H1 (cell line): ENCODE measurements at places on chromosomes 6 and 20. TPM values are rescaled to one million over a fixed set of nuclear protein-coding genes. Genes with fewer than 3 reads are reported as not detected.

DNA sequence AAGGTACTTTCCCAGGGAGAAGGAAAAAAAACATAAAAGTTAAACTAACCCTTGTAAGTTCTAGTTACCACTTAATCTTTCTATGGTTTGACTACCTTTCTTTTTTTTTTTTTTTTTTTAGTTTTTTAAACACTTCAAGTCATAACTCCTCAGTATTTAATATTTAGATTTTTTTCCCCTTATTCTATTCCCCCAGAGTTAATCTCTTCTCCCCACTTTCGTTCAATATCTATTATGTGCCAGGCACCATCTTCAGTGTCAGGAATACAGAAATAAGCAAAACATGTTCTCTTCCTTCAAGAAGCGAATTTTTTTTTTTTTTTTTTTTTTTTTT lies 62.0 kb upstream of the LOC128125822 start:
- no peak overlapping the region for H3K4me3 ChIP-seq
- no peaks in the 10 kb centered on the region for H3K4me1 ChIP-seq
- no peaks in the 10 kb centered on the region for H3K27me3 ChIP-seq
- H3K27ac ChIP-seq: no peak overlapping the region
- no peak for DNase-seq
- H3K36me3 ChIP-seq: no peaks in the 10 kb centered on the region

GRCh38 chr6:3164388-3164787 lies 7.0 kb upstream of the TUBB2A start:
- H3K27me3 ChIP-seq: no peaks in the 10 kb centered on the region
- no peaks in the 10 kb centered on the region for H3K36me3 ChIP-seq
- H3K27ac ChIP-seq: no peak overlapping the region
- peaks cover 14% of the 10 kb centered on the region for H3K4me1 ChIP-seq
- H3K4me3 ChIP-seq: no peak overlapping the region

The RAE1 gene
- total RNA-seq: 33.0 and 35.9 TPM in 2 replicates

- H3K4me3 ChIP-seq: peak overlapping the region; percentile 51
- DNase-seq: no peak
- H3K36me3 ChIP-seq: peaks cover 6% of the 10 kb centered on the region; the same call in 1 of the 2 replicates
- no peaks in the 10 kb centered on the region for H3K27me3 ChIP-seq
- peaks cover 40% of the 10 kb centered on the region for H3K4me1 ChIP-seq
- H3K27ac ChIP-seq: peak overlapping the region; percentile 89
Measured at GRCh38 chr20:45341579-45341938, 6.7 kb downstream of the SDC4 start.

- H3K27ac ChIP-seq: no peak overlapping the region
- H3K4me3 ChIP-seq: no peak overlapping the region
- no peaks in the 10 kb centered on the region for H3K36me3 ChIP-seq
- no peaks in the 10 kb centered on the region for H3K27me3 ChIP-seq
Measured at GRCh38 chr6:77876300-77876699, 223.5 kb downstream of the MEI4 start.

DNA sequence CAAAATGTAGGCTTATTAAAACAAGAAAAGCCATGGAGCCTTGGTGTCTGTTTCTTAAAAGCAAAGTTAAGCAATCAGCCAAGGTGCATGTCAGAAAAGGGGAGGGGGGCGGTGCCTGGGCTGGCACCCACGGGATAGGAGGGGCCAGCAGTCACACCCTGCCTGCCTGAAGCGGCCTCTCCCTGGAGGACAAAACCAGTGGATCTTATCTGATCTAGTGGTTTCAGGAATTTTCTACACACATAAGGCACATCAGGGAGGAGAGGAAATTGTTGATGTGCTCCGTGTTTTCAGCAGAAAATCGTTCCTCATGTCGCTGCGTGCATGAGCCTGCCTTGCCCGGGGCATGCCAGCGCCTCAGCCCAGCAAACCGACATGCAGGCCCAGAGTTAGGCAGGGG lies 276.4 kb downstream of the TAF4 start:
- H3K4me1 ChIP-seq: no peaks in the 10 kb centered on the region
- H3K27me3 ChIP-seq: no peaks in the 10 kb centered on the region
- H3K36me3 ChIP-seq: no peaks in the 10 kb centered on the region
- no peak overlapping the region for H3K4me3 ChIP-seq
- DNase-seq: no peak
- H3K27ac ChIP-seq: no peak overlapping the region

DNA sequence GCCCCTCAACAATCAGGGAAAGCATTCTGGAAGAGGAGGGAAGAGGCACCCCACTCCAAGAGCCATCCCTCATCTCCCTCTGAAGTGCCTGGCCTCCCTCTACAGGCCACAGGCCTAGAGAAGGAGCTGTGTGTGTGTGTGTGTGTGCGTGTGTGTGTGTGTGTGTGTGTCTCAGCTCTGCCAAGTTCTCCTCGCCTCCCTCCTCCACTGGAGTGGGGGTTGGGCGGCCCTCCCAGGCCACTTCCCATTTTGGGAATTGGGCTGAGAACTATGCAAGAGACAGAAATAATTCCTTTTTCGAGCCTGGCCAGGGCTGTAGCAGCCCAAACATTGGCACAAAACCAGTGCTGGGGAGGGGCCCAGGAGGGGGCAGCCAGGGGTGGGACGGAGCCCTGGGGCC lies 35.7 kb downstream of the KCNB1 start:
- H3K27me3 ChIP-seq: no peaks in the 10 kb centered on the region
- no peak for DNase-seq
- H3K27ac ChIP-seq: no peak overlapping the region
- peaks cover 19% of the 10 kb centered on the region for H3K4me1 ChIP-seq

DNA sequence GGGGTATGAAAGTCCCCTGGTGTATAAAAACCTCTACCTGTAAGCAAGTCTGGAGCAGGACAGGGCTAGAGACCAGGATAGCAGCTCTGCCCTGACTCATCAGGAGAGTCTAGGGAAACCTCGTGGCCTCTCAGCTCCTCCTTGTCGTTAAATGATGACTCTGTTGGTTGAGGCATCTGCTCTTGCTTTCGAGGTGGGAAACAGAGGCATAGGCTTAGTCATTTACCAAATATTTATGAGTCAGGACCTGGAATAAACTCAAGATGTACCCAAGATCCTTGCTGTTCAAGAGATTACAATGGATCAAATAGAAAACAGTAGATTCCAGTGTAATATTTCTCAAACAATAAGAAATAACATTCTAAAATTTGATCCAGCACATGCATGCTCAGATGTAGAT lies 5.5 kb downstream of the MANBAL start:
- H3K4me1 ChIP-seq: no peaks in the 10 kb centered on the region
- no peak overlapping the region for H3K27ac ChIP-seq
- no peak overlapping the region for H3K4me3 ChIP-seq
- DNase-seq: no peak
- H3K36me3 ChIP-seq: peaks cover 16% of the 10 kb centered on the region
